NCI-H1092 (cell line): ENCODE measurements at places on chromosomes 12 and 14.

DNA sequence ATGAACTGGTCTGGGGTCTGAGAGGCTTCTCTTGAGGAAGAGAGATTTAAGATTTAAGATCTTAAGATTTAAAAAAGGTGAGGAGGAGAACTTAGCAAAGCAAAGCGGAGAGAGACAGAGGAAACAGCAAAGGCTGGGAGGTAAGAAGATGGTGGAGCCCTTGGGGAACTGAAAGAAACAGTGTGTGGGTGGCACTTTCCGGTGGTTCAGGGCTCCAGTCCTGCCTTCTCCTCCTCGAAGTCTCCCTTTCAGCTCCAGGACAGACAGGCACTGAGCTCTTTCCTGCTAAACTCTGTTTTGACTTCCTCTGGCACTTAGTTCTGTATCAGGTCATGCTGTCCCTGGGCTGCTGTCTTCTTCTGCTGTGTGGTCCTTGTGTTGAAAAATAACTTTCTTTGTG, 298.7 kb upstream of the SRRM4 start:
- no peak for DNase-seq

- DNase-seq: no peak
Measured at GRCh38 chr12:12039897-12040296, 30.8 kb upstream of the BCL2L14 start.

DNA sequence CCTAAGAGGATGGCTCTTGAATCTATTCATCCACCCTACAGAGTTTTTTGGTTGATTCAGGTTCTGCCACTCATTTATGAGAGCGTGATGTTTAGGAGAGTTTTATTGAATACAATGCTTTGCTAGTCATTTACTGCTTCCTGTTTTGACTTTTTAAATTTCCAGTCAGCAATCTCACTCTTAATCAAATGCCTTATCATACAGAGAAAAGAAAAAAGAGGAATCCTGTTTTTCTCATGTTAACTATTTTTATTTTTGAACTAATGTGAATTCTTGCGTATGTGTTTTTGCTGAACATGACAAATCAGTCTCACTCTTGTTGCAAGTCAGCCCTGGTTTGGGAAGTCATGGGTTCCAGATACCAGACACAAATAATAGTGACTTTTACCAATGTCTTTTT, 22.1 kb upstream of the LGMN start:
- no peak for DNase-seq

GRCh38 chr12:52121824-52122539, 42.5 kb downstream of the SMIM41 start:
- DNase-seq: peak; percentile 24

DNA sequence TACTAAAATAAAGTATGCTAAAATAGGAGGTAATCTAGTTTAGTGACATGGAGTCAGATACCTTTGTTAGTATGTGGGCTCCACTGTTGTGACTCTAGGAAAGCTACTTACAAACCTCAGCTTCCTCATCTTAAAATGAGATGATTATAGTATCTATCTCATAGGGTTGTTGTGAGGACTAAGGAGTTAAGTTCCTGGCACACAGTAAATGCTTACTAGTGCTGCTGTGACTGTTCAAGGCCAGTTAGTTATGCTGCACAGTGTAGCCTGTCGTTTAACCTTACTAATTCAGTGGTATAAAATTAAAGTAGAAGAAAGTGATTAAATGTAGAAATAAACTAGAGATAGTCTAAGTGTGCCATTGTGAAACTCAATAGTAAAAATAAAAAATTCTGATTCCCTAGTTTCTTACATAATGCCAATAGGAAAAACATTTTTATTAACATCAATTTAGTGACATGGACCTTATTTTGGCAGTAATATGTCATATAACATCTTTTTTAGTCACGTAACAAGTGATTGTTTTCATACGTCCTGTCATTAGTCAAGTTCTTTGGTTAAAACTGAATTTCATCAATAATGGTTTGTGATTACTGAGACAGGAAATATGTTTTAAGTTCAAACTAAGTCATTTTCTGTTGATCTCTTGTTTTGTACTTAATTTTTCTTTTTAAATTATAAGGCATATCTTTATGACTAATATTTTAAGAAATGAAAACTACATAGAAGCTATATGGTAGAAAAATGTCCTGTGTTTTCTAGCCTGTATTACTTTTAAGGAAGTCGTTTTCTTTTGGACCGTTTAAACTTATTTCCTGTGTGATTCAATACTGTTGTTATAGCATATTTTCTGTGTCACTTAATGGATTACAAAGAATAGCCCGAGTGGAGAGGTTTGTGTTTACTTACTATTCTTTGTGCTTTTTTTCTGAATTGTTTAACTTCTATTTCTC, 74.0 kb downstream of the PCNX1 start:
- DNase-seq: no peak

DNA sequence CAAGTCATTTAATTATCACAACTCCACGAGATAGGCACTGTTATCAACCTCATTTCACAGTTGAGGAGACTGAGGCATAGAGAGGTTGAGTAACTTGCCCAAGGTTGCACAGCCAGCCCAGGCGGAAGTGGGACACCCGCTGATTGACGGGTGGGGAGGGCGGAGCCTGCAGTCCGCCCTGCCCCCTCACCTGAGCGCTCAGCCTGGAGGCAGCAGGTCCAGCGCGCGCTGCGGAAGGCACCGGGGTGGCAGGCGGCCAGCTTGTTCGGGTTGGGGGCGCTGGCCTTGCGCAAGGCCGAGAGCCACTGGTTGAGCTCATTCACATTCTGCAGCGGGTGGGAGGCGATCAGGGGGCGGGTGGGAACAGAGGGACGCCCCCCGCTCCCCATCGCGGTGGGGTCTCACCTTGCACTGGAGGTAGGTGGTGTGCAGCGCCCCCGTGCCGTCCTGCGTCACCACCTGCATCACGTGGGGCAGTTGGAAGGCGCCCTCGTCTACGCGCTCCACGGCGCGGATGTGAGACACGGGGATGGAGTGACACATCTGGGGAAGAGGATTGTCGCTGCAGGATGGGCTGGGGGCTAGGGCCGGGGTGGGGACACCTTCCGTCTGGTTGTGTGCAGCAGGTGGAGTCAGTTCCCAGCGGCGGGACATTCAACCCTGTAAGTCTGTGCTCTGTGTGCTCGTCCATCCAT, 31.7 kb downstream of the RASAL1 start:
- peak; percentile 46 for DNase-seq

DNA sequence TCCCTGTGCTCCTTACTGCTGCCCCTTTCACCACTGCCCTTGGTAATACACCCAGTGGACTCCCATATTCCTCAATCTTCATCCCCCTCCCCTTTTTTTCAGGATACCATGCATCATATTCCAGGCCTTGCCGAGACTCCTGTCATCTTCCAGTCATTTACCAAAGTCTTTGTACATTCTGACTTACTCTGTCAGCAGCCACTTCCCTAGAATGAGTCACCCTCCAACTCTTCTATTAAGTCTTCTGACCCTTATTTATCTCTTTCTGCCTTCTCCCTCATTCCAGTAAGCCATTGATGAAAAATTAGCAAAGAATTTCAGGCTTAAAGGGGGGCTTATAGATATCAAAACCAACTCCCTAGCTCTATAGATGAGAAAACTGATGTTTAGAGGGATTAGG, 128.0 kb downstream of the STXBP6 start:
- DNase-seq: no peak

- DNase-seq: no peak
Measured at GRCh38 chr12:91577586-91578539, 395.2 kb upstream of the DCN start.

DNA sequence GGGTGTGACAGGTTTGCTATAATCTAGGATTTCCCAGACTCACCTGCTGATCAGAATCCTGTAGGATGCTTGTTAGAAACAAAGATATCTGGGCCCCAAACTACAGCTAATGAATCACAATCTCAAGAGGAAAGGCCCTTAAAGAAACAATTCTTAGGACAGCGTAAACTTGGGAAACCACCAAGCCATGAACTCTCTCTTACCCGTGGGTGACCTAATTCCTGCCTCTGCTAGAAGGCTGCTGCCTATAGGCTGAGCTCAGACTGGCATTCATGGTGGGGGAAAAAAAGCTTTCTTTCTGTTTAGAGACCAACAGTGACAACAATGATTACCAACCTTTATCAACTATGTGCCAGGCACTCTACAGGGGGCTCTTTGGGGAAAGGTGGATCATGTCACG, 213.9 kb upstream of the FKBP4 start:
- no peak for DNase-seq
